Foreskin fibroblast (primary cell): ENCODE measurements at places on chromosomes 16 and 17.

- DNase-seq: peak; percentile 70
Measured at GRCh38 chr16:9134739-9135138, 43.3 kb downstream of the HAPSTR1 start.

GRCh38 chr16:56684926-56685590 is 2.8 kb downstream of the MT1X start:
- DNase-seq: no peak

DNA sequence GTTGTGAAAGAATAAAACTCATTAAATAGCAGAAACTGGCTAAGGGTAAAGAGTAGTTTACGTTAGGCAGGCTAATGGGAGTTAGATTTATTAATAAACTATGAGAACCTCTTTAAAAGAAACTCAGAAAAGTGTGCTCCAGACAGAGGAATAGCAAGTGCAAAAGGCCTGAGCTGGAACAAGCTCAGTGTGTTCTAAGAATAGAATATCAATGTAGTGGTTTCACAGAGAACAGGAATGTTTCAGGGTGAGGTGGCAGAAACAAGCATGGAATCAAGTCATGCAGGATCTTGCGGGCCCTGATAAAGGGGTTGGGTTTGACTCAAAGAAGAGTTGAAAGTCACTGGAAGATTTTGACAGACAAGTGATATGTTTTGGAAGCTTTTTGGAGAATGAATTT is 164.0 kb upstream of the HS3ST3A1 start:
- DNase-seq: no peak

DNA sequence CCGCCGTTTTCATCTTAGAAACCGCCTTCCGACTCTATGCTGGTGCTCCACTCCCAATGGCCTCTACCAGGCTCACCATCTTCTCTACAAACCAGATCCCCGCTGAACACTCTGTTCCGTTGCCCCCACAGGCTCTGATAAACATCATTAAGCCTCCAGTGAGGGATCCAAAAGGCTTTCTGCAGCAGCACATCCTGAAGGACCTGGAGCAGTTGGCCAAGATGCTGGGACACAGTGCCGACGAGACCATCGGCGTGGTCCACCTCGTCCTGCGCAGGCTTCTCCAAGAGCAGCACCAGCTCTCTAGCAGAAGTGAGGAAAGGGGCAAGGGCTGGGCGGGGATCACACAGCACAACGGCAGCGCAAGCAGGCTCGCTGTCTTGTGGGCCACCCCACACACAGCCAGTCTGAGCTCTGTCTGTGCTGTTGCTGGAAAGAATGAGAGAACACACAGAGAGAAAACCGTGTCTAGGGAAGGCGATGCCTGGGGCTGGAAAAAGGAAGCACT is 33.5 kb upstream of the ENDOV start:
- no peak for DNase-seq

GRCh38 chr17:8327303-8327649 is 12.4 kb upstream of the ODF4 start:
- DNase-seq: no peak

DNA sequence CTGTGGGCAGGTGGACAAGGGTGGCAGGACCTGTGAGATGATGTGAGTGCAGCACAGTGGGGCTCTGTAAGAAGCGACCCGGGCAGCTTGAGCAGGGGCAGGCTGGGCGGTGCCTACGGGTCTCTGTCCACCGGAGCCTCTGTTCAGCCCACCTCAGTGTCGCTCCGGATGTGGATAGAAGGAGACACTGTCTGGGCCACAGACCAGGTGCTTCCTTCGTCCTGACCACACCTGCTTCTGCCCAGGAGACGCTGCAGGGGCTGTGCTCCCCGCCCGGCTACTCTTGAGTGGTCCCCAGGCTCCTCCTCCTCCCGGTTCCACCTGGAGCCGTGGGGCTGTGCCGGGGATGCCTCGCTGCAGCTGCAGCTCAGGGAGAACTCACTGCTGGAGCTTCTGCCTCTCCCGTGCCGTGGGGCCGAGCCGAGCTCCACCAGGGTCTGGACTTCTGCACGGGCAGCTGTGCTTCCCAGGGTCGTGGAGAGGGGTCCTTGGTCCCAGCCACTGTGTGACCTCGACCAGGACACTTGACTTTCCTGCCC is 21.5 kb downstream of the METRNL start:
- no peak for DNase-seq

GRCh38 chr17:63452046-63452961 is 6.2 kb upstream of the CYB561 start:
- no peak for DNase-seq

DNA sequence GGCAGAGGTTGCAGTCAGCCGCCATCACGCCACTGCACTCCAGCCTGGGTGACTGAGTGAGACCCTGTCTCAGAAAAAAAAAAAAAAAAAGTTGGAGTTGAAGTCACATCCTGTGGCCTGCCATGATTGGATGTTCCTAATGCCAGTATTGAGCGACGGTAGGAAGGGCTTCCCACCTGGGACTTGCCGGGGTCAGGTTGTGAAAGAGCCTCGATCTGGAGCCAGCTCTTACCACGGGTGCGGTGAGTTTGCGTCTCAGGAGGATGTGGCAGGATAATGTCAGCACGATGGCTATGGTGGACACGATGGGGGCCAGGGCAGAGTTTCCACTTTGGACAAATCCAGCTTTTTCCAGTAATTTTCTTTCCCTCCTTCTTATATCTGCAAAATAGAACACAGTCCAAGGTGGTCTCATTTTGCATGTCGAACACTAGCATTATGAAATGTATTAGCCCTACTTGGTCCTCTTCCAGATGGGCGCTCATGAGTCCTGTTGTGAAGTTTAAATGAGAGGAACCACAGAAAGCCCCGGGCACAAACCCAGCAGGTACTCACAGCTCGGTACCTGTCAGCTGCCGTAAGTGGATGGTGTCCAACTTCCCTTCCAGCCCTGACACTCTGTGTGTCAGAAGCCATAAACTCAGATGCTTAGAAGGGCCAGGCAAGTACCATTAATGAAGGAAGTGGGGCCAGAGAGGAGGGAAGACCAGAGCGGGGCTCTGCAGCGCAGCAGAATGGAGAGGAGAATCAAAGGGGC is 22.2 kb downstream of the ABCC12 start:
- DNase-seq: no peak

DNA sequence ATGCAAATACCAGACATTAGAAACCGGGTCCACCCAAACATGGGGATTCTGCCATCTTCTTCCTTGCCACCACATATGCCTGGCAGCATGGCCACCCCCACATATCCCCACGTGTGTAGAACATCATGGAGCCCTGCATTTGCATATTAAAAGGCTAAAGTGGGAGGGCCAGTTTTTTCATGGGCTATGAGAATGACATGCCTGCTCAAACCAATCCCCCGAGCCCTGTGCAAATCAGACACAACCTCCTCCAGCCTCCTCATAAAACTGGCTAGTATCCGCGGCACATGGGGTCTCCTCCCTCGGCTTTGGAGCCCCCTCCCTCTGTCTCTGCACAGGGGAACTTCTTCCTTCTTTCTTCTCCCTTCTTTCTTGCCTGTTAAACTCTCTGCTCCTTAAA is 174.9 kb upstream of the WSCD1 start:
- no peak for DNase-seq

GRCh38 chr16:89624777-89625761 is 11.6 kb downstream of the DPEP1 start:
- no peak for DNase-seq

GRCh38 chr17:75130632-75131277 is 787 bp downstream of the NT5C start:
- DNase-seq: peak; percentile 76

DNA sequence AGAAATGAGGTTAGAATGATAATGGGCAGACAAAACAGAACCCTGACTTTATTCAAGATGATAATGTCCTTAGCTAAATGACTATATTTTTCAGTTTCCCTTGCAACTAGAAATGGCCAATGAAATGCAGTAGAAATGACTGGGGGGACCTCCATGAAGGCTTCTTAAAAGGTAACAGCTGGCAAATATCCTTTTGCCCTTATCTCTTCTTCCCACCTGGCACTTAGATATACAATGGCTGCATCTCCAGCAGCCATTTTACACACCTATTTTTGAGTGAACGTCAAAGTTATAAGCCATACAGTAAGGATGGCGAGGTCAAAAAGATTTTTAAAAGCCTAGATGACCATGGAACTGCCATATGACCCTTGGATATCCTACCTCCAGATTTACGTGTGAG is 39.9 kb downstream of the USP32 start:
- no peak for DNase-seq

- no peak for DNase-seq
Measured at GRCh38 chr16:6362321-6362720, 970.3 kb upstream of the RBFOX1 start.

DNA sequence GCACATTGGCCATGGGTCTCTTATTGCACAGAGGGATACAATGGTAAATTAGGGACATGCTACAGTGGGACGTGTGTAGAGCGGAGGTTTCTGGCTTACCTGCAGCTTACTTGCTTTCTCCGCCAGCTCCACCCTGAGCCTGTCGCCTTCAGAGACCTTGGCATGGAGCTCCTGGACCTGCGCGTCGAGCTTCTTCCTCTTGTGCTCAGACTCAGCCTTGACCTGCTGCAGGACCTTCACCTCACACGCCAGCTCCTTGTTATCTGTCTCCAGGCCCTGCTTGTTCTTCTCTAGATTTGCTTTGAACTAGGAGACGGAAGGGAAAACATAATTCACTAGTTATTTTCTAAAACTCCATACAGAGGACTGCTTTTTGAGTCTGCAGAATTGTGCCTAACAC is 63.5 kb downstream of the NDEL1 start:
- DNase-seq: no peak

- no peak for DNase-seq
Measured at GRCh38 chr17:81719410-81720266, 7.6 kb downstream of the SLC25A10 start.

DNA sequence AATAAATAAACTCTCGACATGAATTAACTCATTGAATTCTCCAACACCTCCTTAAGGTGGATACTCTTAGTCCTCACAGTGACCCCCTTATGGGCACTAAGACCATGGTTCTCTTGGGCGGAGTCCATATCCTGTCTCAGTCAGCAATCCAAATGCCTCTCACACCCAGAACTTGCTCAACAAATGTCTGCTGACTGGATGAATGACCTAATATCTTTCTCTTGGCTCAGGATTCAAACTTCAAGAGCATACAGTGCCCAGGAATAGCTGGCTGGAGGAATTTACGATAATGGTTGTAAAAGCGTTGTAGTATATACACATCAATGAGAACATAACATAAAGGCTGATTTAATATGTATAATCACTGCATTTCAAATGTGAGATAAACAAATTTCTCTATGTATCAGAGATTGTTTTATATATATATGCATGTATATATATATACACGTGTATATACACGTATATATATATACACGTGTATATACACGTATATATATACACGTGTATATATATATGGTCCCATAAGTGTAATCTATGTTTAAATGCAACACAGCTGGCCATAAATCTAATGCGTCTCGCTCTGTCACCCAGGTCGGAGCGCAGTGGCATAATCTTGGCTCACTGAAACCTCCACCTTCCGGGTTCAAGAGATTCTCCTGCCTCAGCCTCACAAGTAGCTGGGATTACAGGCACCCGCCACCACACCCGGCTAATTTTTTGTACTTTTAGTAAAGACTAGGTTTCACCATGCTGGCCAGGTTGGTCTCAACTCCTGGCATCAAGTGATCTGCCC is 6.5 kb upstream of the UBB start:
- DNase-seq: peak; percentile 69

GRCh38 chr17:20852990-20853370 is 189.8 kb downstream of the USP22 start:
- no peak for DNase-seq

GRCh38 chr16:84740596-84741116 is 40.9 kb downstream of the USP10 start:
- no peak for DNase-seq

DNA sequence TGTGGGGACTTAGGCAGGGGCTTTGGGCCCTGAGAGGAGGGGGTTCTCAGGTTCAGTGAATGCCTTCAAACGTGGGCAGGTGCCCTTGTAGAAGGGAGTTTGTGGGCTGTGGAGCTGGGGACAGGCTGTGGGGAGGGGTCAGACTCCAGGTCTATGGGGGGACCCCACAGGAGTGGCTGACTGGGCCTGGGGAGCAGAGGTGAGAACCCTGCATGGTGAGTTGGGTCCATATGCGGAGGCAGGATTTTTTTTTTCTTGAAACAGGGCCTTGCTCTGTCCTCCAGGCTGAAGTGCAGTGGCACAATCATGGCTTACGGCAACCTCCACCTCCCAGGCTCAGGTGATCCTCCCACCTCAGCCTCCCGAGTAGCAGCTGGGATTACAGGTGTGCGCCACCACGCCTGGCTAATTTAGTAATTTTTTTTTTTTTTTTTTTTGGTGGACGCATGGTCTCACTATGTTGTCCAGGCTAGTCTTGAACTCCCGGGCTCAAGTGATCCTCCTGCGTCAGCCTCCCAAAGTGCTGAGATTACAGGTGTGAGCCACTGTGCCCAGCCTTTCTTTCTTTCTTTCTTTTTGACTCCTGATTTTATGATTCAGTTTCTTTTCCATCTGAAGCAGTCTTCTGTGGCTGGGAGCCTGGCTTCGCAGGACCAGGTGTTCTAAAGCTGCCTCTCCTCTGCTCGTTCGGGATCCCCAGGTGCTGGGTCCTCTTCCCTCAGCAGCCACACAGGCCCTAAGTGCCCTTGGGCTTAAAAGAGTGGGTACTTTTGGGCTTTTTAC is 19.0 kb upstream of the ADCY7 start:
- DNase-seq: no peak

- DNase-seq: peak; percentile 70
Measured at GRCh38 chr17:2034157-2034556, 4.2 kb downstream of the DPH1 start.

GRCh38 chr16:11430601-11431317 is 85.5 kb downstream of the RMI2 start:
- no peak for DNase-seq

- peak; percentile 97 for DNase-seq
Measured at GRCh38 chr17:1764284-1764683, 2.4 kb downstream of the SERPINF1 start.

- DNase-seq: no peak
Measured at GRCh38 chr17:48276776-48277175, 153.2 kb downstream of the SKAP1 start.

GRCh38 chr17:7852919-7853690 is 1.8 kb upstream of the TMEM88 start:
- DNase-seq: no peak

DNA sequence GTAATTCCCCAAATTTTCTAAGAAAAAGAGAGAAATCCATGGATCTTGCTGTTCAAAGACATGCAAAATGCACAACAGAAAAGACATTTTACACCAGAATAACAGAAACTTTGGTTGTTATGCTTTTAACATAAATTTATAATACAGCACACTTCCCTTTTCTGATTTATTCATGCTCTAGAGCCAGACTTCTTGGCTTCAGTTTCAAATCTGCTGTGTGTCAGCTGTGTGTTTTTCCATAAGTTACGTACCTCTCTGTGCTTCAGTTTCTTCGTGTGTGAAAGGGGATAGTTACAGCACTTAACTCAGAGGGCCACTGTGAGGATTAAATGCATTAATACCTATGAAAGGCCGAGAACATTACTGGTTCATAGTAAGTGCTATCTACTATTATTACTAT is 6.8 kb upstream of the CCL3L1 start:
- DNase-seq: no peak

GRCh38 chr17:45787656-45788055 is 3.5 kb downstream of the CRHR1 start:
- no peak for DNase-seq

DNA sequence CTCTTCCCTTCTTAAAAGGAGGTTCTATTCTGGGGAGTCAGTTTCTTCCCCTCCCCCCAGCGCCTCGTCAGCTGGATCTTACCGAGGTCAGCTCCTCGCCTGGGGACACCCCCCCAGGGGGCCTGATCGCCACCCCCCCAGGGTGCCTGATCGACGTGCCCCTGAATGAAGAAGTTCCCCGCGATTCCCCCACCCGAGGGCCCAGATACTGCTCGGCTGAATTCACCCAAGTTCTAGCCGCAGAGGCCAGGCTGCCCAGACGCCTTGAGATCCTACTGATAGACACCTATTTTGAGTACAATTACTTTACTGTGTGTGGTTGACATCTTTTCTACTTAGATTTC is 1.4 kb downstream of the RAB11FIP3 start:
- no peak for DNase-seq
